ENCODE measurements at places on chromosomes 5 and 9. TPM values are rescaled to one million over a fixed set of nuclear protein-coding genes. Genes with fewer than 3 reads are reported as not detected.
A peak's percentile ranks its signal among the peaks of the same experiment; 100 is the strongest.

SELENOP gene
- 121 TPM for total RNA-seq

- H3K36me3 ChIP-seq: no peaks in the 10 kb centered on the region
- no peak overlapping the region for H3K27ac ChIP-seq
- no peaks in the 10 kb centered on the region for H3K4me1 ChIP-seq
- no peak for DNase-seq
These were observed 61.3 kb upstream of the MTAP start for GRCh38 chr9:21741151-21741550.

CARTPT gene
- not detected for total RNA-seq

DNA sequence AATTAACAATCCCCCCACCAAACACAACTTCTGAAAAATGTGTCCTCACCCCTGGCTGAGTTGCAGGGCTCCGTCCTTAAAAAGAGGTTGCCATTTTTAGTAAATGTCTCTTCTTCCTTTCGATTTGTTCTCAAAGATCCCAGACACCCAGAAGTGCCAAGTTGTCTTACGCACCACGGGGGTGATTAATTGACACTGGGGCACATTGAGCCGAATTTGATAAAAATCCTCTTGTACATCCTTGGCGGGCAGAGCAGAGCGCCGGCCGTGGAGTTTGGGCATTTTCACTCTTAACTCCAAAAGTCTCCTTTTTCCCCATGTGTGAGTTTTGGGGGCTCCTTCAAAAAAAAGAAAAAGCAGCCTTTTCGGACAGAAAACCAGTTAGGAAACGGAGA, 4.5 kb downstream of the LMX1B start:
- H3K4me1 ChIP-seq: peaks cover 19% of the 10 kb centered on the region
- no peak overlapping the region for H3K27ac ChIP-seq
- peak overlapping the region; percentile 72 for H3K4me3 ChIP-seq

SPINK13 gene
- total RNA-seq: not detected

APBB3 gene
- total RNA-seq: 36.4 TPM

DNA sequence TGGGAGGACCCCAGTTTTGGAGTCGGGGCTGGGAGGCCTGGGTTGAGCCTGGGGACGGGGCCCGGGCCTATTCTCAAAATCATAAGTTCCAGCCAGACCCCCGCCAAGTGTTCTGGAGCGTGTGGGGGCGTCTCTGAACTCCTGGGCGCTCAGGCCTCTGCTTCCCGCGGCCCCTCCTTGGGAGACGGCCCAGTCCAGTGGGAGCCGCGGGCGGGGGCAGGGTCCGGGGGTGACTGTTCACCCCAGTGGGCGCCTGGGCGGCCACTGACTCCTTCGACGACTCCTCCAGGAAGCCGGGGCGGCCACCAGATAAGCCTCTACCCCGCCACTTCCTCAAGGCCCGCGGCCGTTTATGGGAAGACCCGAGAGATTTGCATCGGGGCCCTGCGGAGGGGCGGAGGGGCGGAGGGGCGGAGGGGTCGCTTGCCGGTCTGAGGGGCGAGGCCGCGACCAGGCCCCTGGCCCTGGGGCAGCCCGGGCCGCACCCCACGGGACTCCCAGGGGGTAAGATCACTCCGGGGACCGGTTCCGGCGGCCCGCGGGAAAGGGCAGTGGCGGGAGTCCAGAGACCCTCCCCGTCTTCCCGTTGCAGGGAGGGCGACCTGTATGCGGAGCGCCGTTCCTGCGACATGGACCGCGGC, 655 bp downstream of the TOR4A start:
- H3K4me1 ChIP-seq: peaks cover 10% of the 10 kb centered on the region
- no peak overlapping the region for H3K27ac ChIP-seq
- peak overlapping the region; percentile 73 for H3K4me3 ChIP-seq
- DNase-seq: peak; percentile 84

- H3K27ac ChIP-seq: no peak overlapping the region
- H3K4me1 ChIP-seq: no peaks in the 10 kb centered on the region
- DNase-seq: no peak
- no peak overlapping the region for H3K4me3 ChIP-seq
- H3K36me3 ChIP-seq: no peaks in the 10 kb centered on the region
These were observed 184.0 kb upstream of the GDNF start for GRCh38 chr5:38023799-38024198.

PCDHB15 gene
- 4.3 TPM for total RNA-seq

GRCh38 chr5:41193456-41194205, 19.7 kb downstream of the C6 start:
- H3K36me3 ChIP-seq: no peaks in the 10 kb centered on the region
- no peaks in the 10 kb centered on the region for H3K27me3 ChIP-seq
- DNase-seq: no peak
- H3K4me3 ChIP-seq: no peak overlapping the region
- H3K4me1 ChIP-seq: no peaks in the 10 kb centered on the region
- H3K27ac ChIP-seq: no peak overlapping the region

All from endodermal cell (in vitro differentiated cells).